ENCODE measurements at places on chromosomes 4 and X.

DNA sequence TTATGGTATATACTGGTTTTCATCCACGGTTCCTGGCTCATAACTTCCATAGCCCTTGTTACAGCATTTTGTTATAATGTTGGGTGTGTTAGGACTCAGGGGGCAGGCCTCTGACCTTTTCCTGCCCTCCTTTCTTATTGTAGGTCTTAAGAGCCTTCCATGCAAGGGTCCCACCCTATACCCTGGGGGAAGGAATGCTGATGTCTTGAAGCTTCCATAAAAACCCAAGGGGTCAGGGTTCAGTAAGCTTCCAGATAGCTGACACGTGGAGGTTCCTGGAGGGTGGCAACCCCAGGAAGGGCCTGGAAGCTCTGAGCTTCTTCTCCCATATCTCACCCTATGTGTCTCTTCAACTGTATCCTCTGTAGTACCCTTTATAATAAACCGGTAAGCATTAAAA lies 29.6 kb downstream of the ATP11C start:
- no peak for DNase-seq

GRCh38 chr4:32551943-32552342 lies 1831.8 kb downstream of the PCDH7 start:
- DNase-seq, result no peak

GRCh38 chr4:76703676-76704075 lies 194.3 kb downstream of the SOWAHB start:
- no peak for DNase-seq

GRCh38 chr4:29540439-29541102 lies 1179.6 kb upstream of the PCDH7 start:
- DNase-seq, result no peak

- no peak for DNase-seq
These were observed 15.2 kb downstream of the ATOH1 start for GRCh38 chr4:93843772-93844171.

GRCh38 chrX:151815398-151815797 lies 80.9 kb downstream of the CNGA2 start:
- DNase-seq, result no peak

GRCh38 chr4:78684325-78685079 lies 91.6 kb upstream of the BMP2K start:
- DNase-seq, result no peak

DNA sequence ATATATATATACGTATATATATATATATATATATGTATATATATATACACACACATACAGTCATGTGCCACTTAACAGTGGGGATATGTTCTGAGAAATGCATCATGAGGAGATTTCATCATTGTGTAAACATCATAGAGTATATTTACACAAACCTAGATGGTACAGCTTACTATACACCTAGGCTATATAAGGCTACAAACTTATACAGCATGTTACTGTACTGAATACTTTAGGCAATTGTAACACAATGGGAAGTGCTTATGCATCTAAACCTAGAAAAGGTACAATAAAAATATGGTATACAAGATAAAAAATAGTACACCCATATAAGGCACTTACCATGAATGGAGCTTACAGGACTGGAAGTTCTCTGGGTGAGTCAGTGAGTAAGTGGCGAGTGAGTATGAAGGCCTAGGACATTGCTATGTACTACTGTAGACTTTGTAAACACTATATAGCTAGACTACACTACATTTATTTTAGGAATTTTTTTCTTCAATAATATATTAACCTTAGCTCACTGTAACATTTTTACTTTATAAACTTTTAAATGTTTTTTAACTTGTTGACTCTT lies 13.2 kb upstream of the CCSER1 start:
- DNase-seq, result no peak

- DNase-seq, result peak; percentile 60
These were observed 31.5 kb downstream of the WWC2 start for GRCh38 chr4:183130328-183131155.

- no peak for DNase-seq
These were observed 1.7 kb upstream of the SLC2A9 start for GRCh38 chr4:10023050-10023419.

DNA sequence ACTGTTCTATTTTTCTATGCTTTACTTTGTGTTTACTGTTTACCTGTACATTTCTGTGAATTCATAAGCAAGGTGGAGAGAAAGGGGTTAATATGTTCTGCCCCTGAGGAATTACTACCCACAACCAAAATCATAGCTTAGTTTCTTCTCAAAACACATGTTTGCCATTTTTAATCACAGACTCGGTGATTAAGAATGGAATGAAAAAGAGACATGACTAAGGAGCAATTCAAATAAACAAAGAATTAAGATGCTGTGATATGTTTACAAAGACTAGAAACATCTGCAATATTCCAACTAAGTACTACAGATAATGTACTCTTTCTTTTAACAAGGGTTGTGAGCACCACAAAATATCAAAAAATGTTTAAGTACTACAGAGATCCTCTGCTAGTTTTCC lies 11.7 kb upstream of the FAT4 start:
- no peak for DNase-seq

DNA sequence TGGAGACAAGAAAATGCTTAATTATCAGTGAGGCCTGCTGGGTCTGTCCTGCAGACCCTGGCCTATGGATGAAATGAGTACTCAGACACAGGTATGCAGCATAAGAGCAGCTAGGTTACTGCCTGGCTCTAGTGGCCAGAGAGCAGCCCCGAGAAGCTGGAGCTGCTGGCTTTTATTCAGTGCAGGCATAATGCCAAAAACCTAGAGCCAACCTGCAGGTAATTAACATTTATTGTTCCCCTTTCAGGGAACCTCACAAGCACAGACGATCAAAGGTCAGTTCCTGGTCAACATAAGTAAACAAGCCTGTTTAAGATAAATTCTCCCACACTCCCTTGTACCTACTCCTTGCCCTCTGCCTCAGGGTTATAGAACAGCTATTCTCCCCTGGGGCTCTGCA lies 13.3 kb downstream of the IDS start:
- DNase-seq, result no peak

- DNase-seq, result no peak
These were observed 1.6 kb upstream of the NDST3 start for GRCh38 chr4:118032691-118033090.

- DNase-seq, result peak; percentile 23
These were observed 2.4 kb upstream of the NBDY start for GRCh38 chrX:56726605-56727004.

GRCh38 chr4:145505995-145506394 lies 24.3 kb downstream of the SMAD1 start:
- no peak for DNase-seq

- no peak for DNase-seq
These were observed 1547.4 kb upstream of the TENM3 start for GRCh38 chr4:180695851-180696250.

DNA sequence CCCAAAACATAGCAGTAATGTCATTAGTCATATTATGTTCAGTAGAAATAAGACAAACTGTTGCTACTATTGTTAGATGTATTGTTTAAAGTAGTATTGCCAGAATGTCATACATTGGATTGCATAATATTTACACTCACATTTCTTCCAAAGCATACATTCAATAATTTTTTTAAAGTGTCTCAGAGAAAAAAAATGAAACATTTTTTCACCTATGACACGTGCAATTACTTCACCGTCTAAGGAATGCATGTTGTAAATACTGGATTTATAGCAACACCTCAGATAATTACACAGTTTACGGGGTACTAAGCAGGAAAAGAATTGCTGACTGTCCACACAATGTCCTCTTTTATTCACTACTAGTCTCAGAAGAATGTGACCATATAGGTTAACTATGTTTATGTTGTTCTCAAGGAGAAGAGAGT lies 162.1 kb downstream of the PCDH18 start:
- DNase-seq, result no peak

DNA sequence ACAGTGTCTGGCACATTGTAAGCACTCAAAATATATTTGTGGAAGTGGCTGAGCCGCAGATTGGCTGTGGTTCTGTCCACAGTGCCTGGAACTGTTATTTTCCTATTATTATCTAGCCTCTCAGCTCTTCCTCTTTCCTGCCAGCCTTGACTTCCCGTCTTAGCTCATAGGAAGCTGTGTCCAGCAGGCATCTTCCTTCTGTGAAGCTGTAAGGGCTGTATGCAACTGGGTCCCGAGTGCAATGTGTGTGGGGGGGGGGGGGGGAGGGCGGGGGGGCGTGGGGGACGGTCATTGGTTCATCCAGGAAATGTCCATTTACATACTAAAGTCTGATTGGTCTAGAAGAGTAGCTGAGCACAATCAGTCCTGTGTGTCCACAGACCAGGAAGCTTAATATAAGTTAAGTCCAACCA lies 210.7 kb downstream of the PDGFRA start:
- DNase-seq, result no peak

GRCh38 chr4:25182937-25183336 lies 22.7 kb upstream of the SEPSECS start:
- DNase-seq, result no peak

GRCh38 chrX:31663172-31663571 lies 591.3 kb upstream of the FTHL17 start:
- DNase-seq, result no peak

- no peak for DNase-seq
These were observed 26.5 kb downstream of the SCARB2 start for GRCh38 chr4:76187152-76187551.

DNA sequence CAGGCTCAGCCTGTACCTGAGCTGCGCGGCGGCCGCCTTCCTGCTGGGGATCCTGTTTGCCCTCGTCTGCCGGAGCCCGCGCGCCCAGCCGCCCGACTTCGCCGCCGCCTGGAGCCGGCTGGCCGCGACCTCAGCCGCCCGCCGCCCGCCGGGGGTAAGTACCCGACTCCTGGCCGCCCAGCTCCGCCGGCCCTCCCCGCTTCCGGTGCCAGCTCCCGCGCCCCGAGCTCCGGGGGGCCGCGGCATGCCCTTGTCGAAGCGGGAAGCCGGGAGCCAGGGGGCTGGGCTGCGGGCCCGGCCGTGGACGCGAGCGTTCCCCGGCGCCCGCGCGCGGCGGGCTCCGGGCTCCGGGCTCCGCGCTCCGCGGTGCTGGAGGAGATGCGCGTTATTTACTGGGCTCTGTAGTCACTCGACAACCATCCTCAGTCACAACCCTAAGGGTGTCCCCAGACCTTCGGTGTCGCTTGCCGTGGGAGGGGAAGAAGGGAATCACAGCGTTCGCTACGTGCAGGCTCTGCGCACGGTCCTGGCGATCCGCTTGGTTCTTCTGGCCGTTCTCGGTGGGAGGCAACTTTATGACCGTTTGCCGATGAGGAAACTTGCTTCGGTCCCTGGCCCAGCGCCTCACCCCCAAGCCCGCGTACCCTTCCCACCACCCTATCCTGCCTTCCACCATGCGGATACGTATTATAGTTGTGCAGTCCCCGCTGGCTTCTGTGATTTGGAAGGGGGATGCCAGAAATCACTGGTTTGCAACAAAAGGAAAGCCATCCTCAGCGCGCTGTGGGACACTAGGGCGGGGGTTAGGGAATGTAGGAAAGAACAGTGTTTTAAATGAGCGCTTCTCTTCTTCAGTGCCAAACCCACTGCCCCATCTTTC lies 944 bp downstream of the SNX25 start:
- DNase-seq, result no peak

DNA sequence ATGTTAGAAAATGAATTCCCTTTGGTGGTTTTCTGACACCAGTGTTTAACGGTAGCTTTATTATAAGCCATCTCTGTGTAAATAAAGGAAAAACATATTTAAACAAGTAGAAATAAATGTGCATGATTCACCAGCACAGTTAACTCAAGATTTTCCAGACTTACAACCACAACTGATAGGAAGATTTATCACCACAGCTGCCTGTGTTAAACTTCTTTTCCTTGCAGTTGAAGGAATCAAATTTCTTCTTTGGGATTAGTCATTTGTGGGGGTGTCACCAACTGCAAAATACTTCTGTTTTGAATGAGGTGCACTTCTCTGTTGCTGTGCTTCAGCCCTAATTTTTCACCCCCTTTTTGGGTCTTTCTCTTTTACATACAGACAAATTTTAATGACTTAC lies 128.1 kb upstream of the STK26 start:
- DNase-seq, result no peak

DNA sequence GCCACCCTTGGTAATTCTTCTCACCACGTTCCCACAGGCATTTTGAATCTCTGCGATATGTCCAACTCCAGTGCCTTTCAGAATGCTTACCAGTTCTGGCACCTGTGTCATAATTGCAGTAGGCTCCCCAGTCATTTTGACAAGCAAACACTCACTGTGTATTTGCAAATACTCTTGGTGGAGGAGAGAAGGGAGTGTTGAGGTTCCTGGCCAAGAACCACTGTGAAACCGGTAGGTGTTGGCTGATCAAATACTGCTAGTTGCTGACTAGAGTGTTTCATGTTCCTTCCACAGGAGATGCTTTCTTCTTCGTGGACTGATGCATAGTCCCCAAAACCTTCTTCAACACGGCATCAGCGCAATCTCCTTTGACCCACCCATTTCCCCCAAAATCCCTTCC lies 16.0 kb upstream of the NLGN4X start:
- DNase-seq, result no peak

GRCh38 chr4:36218121-36218520 lies 26.2 kb downstream of the ARAP2 start:
- no peak for DNase-seq

GRCh38 chrX:135295944-135296305 lies 13.4 kb upstream of the ETDC start:
- no peak for DNase-seq

DNA sequence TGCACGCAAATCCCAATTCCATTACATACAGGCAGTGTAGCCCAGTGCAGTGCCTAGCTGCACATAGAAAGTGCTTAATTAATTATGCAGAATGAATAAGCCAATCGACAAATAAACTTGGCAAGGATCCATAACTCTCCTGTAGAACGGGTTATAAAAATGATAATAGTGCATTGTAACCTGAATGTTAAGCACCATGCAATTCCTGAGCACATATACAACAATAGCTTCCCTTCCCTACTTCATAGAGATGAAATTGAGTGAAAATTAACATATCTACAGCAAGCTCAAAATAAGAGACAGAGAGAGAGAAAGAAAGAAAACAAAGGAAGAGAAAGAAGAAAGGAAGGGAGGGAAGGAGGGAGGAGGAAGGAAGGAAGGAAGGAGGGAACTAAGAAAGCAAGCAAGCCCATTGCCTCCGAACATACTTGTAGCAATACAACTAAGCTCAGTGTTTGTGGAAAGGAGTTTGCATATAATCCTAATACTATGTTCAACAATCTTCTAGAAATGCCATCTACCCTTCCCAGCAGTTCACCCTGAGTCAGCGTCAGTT lies 1074.0 kb upstream of the LCORL start:
- no peak for DNase-seq

GRCh38 chr4:167234316-167234881 lies at the start of gene SPOCK3:
Gene SPOCK3, minus strand, starts transcription at chr4:167234494.
- no peak for DNase-seq

GRCh38 chr4:179447308-179447707 lies 2005.1 kb upstream of the AGA start:
- no peak for DNase-seq

All from DMS79 (cell line).